ENCODE measurements at places on chromosomes 16 and 17.

DNA sequence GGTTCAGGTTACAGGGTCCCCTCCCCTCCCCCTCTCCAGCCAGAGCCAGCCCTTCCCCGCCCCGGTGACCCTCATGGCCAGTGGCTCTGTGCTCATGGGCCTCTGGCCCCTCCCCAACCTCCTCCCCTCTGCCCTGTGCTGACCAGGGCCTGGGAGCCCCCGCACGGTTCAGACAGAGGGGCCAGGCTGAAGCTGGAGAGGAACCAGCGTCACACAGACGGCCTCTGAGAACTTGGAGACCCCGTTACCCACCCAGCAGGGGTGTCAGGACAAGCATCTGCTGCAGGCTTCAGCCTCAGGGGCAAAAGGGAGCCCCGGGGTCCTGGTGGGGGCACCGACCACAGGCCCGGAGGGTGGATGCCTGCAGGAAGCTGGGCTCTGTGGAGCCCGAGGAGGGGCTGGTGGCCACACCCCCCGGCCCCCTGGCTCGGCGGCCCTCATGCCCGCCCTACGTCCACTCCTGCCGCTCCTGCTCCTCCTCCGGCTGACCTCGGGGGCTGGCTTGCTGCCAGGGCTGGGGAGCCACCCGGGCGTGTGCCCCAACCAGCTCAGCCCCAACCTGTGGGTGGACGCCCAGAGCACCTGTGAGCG, at the start of gene WFIKKN1:
Gene WFIKKN1, plus strand, starts transcription at position 171 of the 591 bp plus-strand sequence. Its CDS starts 269 bp downstream, at position 440.
- no peak for DNase-seq

- no peak for DNase-seq
Observed at GRCh38 chr16:69110406-69110805, 5.0 kb downstream of the HAS3 start.

GRCh38 chr16:89031715-89032659, 55.0 kb upstream of the CBFA2T3 start:
- no peak for DNase-seq

GRCh38 chr17:51608251-51608933, 348.0 kb downstream of the UTP18 start:
- no peak for DNase-seq

DNA sequence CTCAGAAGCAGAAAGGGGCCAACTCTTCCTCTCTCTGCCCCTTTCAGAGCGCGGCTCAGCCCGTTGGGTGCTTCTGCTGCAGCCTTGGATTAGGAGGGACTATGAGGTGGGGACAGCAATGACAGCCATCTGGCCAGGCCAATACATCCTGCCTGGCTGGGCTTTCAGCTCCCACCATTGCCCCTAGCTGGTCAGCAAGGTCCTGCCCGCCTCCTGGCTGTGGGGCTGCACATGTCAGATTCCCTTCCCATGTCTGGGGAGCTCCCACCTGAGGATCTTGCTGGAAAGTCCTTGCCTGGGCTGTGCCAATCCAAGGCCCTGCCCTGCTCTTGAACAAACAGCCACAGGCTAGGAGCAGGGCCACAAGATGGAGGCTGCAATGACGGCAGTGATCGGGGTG, 8.3 kb downstream of the TRIM65 start:
- DNase-seq = no peak

DNA sequence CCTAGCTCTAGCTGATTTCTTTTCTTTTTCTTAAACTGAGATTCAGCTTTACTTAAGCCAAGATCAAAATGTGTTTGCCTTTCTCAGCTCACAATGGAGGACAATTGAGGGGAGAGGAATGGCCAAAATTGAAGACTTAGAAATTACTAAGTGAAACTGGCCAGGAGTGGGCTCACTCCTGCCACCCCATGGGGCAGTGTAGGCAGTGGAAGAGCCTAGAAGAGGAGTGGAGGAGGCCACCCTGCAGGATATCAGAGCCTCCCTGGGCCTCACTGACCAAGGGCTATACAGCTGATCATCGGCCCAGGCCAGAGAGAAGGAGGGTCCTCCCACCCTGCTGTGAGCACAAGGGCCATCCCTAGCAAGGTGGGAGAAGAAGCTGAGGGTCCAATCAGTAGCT, 119.8 kb downstream of the CCT6B start:
- no peak for DNase-seq

DNA sequence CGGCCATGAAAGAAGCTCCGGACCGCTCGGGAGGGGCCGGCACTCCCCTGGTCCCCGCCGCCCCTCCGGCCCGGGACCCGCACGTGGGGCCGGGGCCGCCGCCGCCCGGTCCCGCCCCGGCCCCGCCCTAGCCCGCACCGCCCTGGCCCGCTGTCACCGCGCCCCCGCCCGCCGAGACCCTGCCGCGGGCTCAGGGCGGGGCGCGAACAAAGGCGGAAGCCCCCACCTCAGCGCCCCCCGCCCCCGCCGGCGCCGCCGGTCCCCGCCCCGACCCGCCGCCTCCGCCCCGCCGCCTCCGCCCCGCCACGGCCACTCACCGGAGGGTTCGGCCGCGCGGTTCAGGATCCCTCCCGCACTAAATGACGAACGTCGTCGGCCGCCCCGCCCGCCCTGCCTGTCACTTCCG, at the start of gene ARHGDIA:
Gene ARHGDIA, minus strand, starts transcription at position 357 of the 406 bp plus-strand sequence. CDS start 1,407 bp downstream, outside the sequence.
- DNase-seq = no peak

DNA sequence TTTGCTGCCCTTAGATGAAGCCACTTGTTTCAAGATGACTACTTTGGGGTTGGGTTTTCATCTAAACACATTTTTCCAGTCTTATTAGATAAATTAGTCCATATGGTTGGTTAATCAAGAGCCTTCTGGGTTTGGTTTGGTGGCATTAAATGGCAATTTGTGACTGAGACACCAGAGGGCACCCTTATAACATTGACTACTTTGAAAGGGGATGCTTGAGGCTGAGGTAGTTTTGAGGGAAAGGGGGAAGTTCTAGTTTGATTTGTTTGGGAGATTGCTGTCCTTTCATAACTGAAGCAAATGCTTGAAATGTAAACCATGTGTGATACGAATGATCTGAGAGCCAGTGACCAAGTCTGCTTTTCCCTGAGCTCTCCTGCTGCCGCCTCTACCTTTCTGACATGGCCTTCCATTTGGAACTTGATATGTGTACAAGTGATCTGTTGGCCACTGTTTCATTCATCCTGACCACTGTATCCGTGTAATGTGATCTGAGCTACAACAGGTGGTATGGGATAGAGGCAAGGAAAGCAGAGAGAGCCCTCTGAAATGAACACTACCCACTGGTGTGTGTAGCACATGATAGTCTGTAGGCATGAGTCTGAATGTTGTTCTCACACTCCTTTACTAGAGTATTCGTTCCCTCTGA, 5.8 kb upstream of the RARA start:
- DNase-seq = no peak

GRCh38 chr17:49936386-49936785, 32.6 kb upstream of the DLX4 start:
- no peak for DNase-seq

DNA sequence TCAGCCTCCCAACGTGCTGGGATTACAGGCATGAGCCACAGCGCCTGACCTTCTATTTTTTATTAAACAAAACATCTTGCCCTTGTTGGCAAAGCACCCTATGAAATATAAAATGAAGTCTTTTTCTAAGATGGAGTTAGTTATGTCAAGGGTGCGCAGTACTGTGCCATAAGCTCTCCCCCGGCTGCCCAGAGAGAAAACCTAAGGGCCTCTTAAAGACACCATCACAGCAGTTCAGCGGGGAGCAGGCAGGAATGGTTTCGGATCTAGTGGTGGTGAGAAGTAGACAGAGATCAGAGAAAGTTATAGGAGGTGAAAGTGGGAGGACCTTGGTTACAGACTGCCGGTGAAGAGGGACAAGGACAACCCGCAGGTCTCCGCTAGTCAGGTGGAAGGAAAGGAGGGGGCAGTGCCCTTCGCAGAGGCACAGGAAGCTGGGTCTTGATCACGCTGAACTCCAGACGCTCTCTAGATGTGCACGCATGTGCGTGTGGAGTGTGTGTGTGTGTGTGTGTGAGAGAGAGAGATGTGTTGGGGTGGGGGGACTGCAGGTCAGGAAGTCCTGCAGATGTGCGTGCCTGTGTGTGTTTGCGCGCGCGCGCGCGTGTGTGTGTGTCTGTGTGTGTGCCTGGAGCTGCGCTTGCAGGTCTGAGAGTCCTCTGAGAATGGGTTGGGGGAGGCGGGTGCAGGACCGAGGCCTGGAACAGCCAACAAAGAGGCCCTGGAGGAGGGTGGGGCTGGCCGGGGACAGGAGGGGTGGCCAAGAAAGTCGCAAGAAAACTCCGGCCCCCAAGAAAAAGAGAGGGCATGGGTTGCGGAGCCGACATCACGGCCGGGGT, 748 bp upstream of the CMTM3 start:
- DNase-seq = no peak

- DNase-seq = no peak
Observed at GRCh38 chr17:59676716-59677115, 30.5 kb downstream of the PTRH2 start.

Measured in mesenteric fat pad (tissue), 1 donor.